ENCODE measurements at places on chromosomes 5 and 9. TPM values are rescaled to one million over a fixed set of nuclear protein-coding genes. Genes with fewer than 3 reads are reported as not detected.
A peak's percentile ranks its signal among the peaks of the same experiment; 100 is the strongest.

Gene AJM1
- total RNA-seq = 4.5 TPM

Gene ADGRD2
- not detected for total RNA-seq

Gene CLIC3
- total RNA-seq = not detected

GRCh38 chr5:38807570-38808483, 38.0 kb upstream of the OSMR start:
- H3K4me1 ChIP-seq = peaks cover 43% of the 10 kb centered on the region
- H3K36me3 ChIP-seq = no peaks in the 10 kb centered on the region
- H3K4me3 ChIP-seq = no peak overlapping the region
- H3K27me3 ChIP-seq = no peaks in the 10 kb centered on the region
- H3K27ac ChIP-seq = peak overlapping the region; percentile 20

- DNase-seq = no peak
- H3K27ac ChIP-seq = no peak overlapping the region
- H3K4me1 ChIP-seq = peaks cover 21% of the 10 kb centered on the region
- H3K4me3 ChIP-seq = peak overlapping the region; percentile 51
- no peaks in the 10 kb centered on the region for H3K36me3 ChIP-seq
- no peaks in the 10 kb centered on the region for H3K27me3 ChIP-seq
Observed at GRCh38 chr5:23450187-23450586, 57.2 kb upstream of the PRDM9 start.

GRCh38 chr9:18109675-18110074, 364.3 kb upstream of the ADAMTSL1 start:
- no peak for DNase-seq
- H3K27me3 ChIP-seq = no peaks in the 10 kb centered on the region
- H3K4me1 ChIP-seq = peaks cover 16% of the 10 kb centered on the region
- no peaks in the 10 kb centered on the region for H3K36me3 ChIP-seq

GRCh38 chr5:14447958-14448911, 133.4 kb upstream of the OTULINL start:
- peaks cover 3% of the 10 kb centered on the region for H3K36me3 ChIP-seq
- no peaks in the 10 kb centered on the region for H3K27me3 ChIP-seq
- H3K4me1 ChIP-seq = peaks cover 99% of the 10 kb centered on the region

- H3K4me3 ChIP-seq = no peak overlapping the region
- no peaks in the 10 kb centered on the region for H3K36me3 ChIP-seq
- H3K27me3 ChIP-seq = no peaks in the 10 kb centered on the region
Observed at GRCh38 chr5:74040065-74040551, 414.1 kb downstream of the ARHGEF28 start.

DNA sequence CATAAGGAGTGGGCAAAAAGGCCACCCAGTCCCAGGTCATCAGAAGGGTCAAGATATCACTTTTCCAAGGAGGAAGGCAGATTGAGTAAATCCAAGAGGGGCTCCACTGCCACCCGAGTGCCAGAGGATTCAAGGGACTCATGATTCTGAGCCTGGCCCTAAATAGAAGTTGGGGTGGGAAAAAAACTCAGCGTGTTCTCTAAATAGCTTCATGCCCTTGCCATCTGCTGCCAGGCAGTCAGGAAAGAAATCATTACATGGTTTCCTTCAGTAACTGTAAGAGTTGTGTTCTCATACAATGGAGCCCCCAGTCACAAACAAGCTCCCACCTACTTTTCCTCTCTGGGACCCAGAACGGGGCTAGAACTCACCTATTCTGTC, 37.2 kb downstream of the SAR1B start:
- H3K4me1 ChIP-seq = peaks cover 5% of the 10 kb centered on the region
- H3K36me3 ChIP-seq = no peaks in the 10 kb centered on the region
- no peak overlapping the region for H3K4me3 ChIP-seq
- DNase-seq = peak; percentile 36

- H3K27me3 ChIP-seq = peaks cover 33% of the 10 kb centered on the region
- peaks cover 24% of the 10 kb centered on the region for H3K4me1 ChIP-seq
- no peak overlapping the region for H3K4me3 ChIP-seq
- peaks cover 2% of the 10 kb centered on the region for H3K36me3 ChIP-seq
- no peak for DNase-seq
- H3K27ac ChIP-seq = no peak overlapping the region
Observed at GRCh38 chr5:36273809-36274526, 27.7 kb downstream of the RANBP3L start.

GRCh38 chr5:6604946-6605345, 27.9 kb downstream of the NSUN2 start:
- H3K36me3 ChIP-seq = peaks cover 68% of the 10 kb centered on the region
- no peak overlapping the region for H3K27ac ChIP-seq
- H3K27me3 ChIP-seq = no peaks in the 10 kb centered on the region
- H3K4me1 ChIP-seq = no peaks in the 10 kb centered on the region

DNA sequence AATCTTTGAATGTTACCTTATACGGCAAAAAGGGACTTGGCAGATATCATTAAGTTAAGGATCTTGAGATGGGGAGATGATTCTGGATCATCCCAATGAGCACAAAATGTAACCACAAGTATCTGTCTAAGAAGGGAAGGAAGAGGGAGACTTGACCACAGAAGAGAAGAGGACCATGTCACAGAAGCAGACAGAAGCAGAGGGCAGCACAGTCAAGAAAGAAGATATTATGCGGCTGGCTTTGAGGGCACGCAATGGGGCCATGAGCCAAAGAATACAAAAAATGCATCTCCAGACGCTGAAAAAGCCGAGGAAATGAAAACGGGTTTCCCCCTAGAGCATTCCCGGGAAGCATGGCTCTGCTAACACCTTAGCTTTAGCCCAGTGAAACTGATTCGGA, 225.3 kb downstream of the NR2F1-AS1 start:
- peak overlapping the region; percentile 70 for H3K27ac ChIP-seq
- peaks cover 62% of the 10 kb centered on the region for H3K4me1 ChIP-seq
- DNase-seq = no peak

DNA sequence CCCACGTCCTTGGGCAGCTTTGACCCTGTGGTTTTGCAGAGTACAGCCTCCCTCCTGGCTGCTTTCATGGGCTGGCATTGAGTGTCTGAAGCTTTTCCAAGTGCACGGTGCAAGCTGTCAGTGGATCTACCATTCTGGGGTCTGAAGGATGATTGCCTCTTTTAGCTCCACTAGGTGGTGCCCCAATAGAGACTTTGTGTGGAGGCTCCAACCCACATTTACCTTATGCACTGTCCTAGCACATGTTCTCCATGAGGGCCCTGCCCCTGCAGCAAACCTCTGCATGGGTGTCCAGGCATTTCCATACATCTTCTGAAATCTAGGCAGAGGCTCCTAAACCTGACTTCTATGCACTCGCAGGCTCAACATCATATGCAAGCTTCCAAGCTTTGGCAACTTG, 644.2 kb upstream of the CDH9 start:
- no peak for DNase-seq
- H3K27ac ChIP-seq = no peak overlapping the region
- no peaks in the 10 kb centered on the region for H3K4me1 ChIP-seq
- H3K4me3 ChIP-seq = no peak overlapping the region
- H3K27me3 ChIP-seq = peaks cover 2% of the 10 kb centered on the region
- no peaks in the 10 kb centered on the region for H3K36me3 ChIP-seq

GRCh38 chr9:111005746-111006470, 32.4 kb downstream of the LPAR1 start:
- DNase-seq = no peak
- H3K4me3 ChIP-seq = no peak overlapping the region
- peak overlapping the region; percentile 56 for H3K27ac ChIP-seq
- no peaks in the 10 kb centered on the region for H3K27me3 ChIP-seq
- peaks cover 45% of the 10 kb centered on the region for H3K4me1 ChIP-seq

- H3K27me3 ChIP-seq = no peaks in the 10 kb centered on the region
- H3K36me3 ChIP-seq = peaks cover 6% of the 10 kb centered on the region
- no peak for DNase-seq
- no peak overlapping the region for H3K4me3 ChIP-seq
Observed at GRCh38 chr9:120707170-120707569, 7.1 kb downstream of the MEGF9 start.

GRCh38 chr9:90642570-90643539, at the start of gene DIRAS2:
DIRAS2 (minus strand) TSS chr9:90642824; CDS start chr9:90613827, 28,997 bp downstream.
- peak; percentile 86 for DNase-seq
- peak within 1 kb of the TSS; percentile 75 for H3K4me3 ChIP-seq
- H3K27ac ChIP-seq = peak within 1 kb of the TSS; percentile 45
- H3K4me1 ChIP-seq = peaks cover 15% of the 10 kb centered on the region
- H3K36me3 ChIP-seq = peaks cover 2% of the 10 kb centered on the region

GRCh38 chr5:165015547-165015946, 1510.1 kb downstream of the MAT2B start:
- H3K36me3 ChIP-seq = no peaks in the 10 kb centered on the region
- no peaks in the 10 kb centered on the region for H3K4me1 ChIP-seq
- DNase-seq = no peak
- no peak overlapping the region for H3K27ac ChIP-seq
- no peak overlapping the region for H3K4me3 ChIP-seq

DNA sequence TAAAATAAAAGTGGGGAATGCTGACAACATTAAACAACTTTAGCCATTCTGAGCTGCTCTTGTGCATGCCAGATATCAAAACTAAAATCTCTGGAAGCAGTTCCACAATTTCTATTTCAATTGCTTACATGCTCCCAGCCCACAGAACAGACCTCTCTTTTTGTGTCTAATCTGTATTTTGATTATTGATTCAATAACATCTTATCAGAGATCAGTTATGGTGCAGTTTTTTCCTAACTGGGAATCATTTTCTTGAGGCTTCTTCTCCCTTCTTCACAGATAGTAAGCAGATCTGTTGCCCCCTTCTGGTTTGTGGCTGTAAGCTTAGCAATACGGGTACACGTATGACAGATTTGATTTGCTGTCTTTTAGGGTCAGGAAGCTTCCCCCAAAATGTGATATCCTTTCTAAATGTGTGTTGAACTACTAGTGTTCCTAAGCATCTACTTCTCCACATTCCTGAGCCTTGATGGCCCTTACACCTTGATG, 39.4 kb downstream of the MRPS27 start:
- DNase-seq = no peak
- no peaks in the 10 kb centered on the region for H3K27me3 ChIP-seq
- H3K27ac ChIP-seq = peak overlapping the region; percentile 96
- H3K4me3 ChIP-seq = no peak overlapping the region
- peaks cover 27% of the 10 kb centered on the region for H3K36me3 ChIP-seq

GRCh38 chr5:97628807-97629206, 445.8 kb upstream of the RIOK2 start:
- no peak overlapping the region for H3K27ac ChIP-seq
- peaks cover 14% of the 10 kb centered on the region for H3K4me1 ChIP-seq
- DNase-seq = no peak
- no peaks in the 10 kb centered on the region for H3K27me3 ChIP-seq

- DNase-seq = no peak
- no peak overlapping the region for H3K4me3 ChIP-seq
- no peaks in the 10 kb centered on the region for H3K36me3 ChIP-seq
Observed at GRCh38 chr9:13737885-13738284, 458.4 kb upstream of the MPDZ start.
